ENCODE measurements at places on chromosomes 13 and 19.

- DNase-seq, result no peak
Observed at GRCh38 chr13:112911285-112911701, 57.7 kb upstream of the MCF2L start.

- no peak for DNase-seq
Observed at GRCh38 chr19:11373166-11373884, 1.1 kb upstream of the SWSAP1 start.

GRCh38 chr19:511101-511851 is 4.0 kb downstream of the TPGS1 start:
- no peak for DNase-seq

DNA sequence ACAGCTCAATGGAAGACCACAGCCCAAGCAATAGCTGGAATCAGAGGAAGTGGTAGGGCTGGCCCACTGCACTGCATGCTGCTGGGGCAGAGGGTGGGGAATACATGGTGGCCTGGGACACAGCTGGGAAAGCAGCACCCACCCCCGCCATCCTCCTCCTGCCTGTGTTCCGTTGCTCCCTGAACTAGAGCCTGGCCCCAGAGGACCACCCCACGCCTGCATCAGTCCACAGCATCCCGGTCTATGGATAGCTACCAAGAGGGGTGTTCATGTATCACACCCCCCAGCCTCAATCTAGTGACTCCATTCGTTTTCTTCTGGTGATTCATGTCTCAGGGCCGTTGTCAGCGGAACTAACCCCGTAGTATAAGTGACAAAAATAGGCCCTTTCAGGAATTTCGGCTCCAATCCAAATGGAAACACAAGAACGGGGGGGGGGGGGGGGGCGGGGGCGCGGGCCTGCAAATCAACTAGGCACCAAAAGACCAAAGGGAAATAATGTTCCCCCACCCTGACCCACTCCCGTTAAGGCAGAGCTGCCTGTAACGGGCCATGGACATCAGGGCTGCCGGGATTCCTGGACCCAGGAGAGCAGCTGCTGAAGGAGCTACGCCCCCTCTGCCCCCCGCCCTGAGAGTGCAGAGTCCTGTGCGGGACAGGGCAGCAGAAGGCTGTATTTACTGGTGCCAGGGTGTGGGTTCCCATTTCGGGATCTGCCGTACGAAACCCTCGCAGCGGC is 18.9 kb upstream of the EPHX3 start:
- peak; percentile 86 for DNase-seq

- DNase-seq, result no peak
Observed at GRCh38 chr19:49689133-49690078, at the start of gene ADM5. Gene ADM5, plus strand, starts transcription at chr19:49689594. Its CDS starts 244 bp downstream, at chr19:49689838.

GRCh38 chr19:18716857-18717256 is 33.4 kb downstream of the CRTC1 start:
- no peak for DNase-seq

GRCh38 chr13:24493356-24493755 is 19.2 kb downstream of the PARP4 start:
- DNase-seq, result no peak

GRCh38 chr13:38888309-38888708 is 102.3 kb downstream of the STOML3 start:
- DNase-seq, result peak; percentile 47

- no peak for DNase-seq
Observed at GRCh38 chr13:27827646-27828045, 35.4 kb downstream of the GSX1 start.

DNA sequence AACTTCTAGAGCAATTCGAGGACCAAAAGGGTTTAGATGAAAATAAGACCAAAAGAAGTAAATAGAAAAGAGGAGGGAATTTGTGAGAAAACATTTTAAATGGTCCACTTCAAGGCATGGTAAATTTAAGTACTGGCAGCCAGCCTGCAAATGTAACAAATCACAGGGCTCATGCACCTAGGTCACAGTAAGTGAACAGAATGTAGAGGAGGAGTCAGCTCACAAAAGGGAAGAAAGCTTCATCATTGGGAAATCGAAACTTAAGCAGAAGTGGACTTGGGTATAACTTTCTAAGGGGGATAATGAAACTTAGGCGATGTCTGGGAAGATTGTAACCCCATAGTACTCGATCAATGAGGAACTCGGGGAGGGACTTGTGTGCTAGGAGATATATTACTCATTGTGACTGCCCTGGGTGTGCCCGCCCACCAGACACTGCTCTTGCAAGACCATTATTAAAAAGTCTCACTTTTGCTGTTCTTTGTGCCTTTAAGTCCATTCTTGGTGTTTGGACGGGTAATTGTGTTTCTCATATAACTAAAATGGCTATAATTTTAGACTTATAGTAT is 1053.6 kb upstream of the MIR17HG start:
- DNase-seq, result no peak

DNA sequence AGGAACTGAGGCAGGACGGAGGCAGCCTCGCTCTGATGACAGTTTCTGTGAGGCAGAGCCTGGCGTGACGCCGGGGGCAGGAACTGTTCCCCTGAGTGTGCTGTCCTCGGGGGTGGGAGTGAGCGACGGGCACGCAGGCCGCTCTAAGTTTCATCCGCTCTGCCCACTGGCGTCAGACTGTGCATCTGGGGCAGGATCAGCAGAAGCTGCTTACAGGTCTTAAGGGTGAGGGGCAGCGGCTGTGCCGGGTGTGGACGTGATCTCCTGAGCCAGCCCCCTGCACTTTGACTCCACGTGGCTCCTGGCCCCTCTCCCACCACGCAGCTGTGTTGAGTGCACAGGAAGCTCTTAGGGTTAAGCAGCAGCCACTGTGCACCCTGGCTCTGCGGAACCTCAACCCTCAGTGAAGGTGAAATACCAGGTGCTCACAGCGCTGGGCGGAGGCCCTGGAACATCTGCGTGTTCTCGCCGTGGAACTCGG is 1.5 kb downstream of the GRK1 start:
- DNase-seq, result no peak

GRCh38 chr19:52923778-52924593 is 758 bp upstream of the ZNF888 start:
- DNase-seq, result no peak

- no peak for DNase-seq
Observed at GRCh38 chr13:22175241-22175640, 504.4 kb downstream of the FGF9 start.

DNA sequence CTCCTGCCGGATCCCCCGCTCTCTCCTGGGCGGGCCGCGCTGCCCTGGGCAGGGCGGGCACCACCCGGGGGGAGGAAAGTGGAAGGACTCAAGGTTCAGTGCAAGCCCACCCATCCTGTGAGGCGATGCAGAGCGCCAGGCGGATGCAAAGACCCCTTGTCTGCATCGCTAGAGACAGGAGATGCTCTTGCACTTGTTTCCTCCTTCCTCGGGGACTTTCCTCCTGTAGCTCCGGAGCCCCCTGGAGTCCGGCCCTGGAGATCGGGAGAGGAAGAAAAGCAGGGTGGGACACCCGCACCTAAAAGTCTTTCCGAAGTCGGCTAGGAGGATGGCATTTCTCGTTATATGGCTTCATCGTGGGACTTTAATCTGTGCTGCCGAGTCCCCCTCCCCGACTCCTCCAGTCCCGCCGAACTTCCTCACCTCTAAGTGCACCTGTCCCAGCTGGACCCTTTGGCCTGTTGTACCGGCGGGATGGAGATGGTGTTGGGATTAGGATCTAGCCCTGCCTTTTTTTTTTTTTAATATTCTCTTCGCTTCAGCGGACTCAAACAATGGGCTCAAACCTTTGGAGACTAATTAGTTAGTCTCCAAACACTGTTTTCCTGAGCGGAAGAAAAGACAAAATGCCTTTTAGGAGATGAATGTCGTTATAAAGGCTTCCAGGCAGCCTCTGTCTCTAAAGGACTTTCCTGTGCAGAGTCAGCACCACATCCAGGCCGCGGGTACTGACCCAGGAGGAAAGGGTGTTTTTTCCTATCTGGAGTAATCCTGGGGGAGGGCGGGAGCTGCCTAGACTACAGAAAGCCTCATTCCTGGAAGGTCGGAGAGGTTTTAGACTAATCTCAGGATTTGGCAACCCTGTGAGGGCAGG is 725 bp downstream of the FAM124A start:
- DNase-seq, result no peak

- DNase-seq, result no peak
Observed at GRCh38 chr19:35458731-35459391, 10.8 kb downstream of the FFAR2 start.

DNA sequence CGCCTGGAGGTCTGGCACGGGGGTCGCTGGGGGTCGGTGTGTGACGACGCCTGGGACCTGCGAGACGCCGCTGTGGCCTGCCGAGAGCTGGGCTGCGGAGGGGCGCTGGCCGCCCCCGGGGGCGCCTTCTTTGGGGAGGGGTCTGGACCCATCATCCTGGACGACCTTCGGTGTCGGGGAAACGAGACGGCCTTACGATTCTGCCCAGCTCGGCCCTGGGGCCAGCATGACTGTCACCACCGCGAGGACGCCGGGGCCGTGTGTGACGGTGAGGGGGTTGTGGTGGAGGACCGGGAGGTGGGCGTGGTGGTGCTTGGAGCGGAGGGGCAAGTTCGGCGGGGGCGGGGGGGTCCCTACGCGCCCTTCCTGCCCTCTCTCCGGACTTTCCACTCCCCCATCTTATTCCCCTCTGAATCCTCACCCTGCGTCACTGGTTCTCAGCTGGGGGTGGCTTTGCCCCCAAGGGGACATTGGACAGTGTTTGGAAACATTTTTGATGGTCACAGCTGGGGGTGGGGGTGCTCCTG is 5.5 kb downstream of the SSC5D start:
- DNase-seq, result no peak

DNA sequence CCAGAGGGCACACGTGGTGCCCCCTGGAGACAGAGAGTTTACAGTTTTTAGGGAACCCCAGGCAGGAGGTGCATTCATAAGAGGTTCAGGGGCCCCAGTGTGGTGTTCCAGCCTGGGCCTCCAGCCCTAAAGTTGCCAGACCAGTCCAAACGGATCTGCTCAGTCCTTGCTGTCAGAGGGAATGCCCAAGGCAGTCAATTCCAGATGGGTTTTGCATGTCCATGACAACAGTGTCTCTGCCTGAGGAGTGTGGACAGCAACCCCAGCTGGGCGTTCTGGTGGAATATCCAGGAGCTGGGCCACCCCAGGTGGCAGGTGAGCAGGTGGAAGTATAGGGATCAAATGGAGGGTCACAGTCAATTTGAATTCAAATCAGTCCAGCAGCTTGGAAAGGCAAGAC is 25.3 kb downstream of the FBXO27 start:
- DNase-seq, result no peak

- DNase-seq, result no peak
Observed at GRCh38 chr13:110442930-110443621, 118.4 kb downstream of the RAB20 start.
